Effector CD4-positive, alpha-beta T cell (primary cell): ENCODE measurements at places on chromosomes 1 and 21.

DNA sequence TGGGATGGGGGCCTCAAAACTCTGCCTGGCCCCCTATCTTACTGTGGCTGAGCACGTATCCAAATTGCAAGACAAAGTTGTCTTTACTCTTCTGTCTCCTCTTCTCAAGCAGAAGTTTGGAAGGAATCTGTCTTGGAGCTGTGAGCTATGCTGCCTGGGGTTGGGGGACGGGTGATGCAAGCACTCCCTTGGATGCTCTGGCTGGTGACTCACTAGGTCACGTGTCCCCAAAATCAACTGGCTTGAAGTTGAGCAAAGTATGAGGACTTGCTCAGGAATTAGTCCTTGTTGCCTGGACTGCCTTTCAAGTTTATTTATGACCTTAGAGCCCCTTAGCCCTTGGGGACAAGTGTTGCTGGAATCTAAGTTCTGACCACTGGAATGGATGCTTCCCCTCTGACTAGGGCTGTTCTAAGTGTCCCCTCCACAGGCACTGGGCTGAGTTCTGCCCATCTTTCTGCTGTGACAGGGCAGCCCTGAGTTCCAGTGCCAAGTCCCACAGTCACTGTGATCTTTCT is 269.5 kb downstream of the HHAT start:
- no peak for DNase-seq

GRCh38 chr1:171984850-171985485 is 143.7 kb downstream of the DNM3 start:
- DNase-seq, result no peak

- no peak for DNase-seq
These were observed 40.4 kb downstream of the BACE2 start for GRCh38 chr21:41208376-41208763.

DNA sequence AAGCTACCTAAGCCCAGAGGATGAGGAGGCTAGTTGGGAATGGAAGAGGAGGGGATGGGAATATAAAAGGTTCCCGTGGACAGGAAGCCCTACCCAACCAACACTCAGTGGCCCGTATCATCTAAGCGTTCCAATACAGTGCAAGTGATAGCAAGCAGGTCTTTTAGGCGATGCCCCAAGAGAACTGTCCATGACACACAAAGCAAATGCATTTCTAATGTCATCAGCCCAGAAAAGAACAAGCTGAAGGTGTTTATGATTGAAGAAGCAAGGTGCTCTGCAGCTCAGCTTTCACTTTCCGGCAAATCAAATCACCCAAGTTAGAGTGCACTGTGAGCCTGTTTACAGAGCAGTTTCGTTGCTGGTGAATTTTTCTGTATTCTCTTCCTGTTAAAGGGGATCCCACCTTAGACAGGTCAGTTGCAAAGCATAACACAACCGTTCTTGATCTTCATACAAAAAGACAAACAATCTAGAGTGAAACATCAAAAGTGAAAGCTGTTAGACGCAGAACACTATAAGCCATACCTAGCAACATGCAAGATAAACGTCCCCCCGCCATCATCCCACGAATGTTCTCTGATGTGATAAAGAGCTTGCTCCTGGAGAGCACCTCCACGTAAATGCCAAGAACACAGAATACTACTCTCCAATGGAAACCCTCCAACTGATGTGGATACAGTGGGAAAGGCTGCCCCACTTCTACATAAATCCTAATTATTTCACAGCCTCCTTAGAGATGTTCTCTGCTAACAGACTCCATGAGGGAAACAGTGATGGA is 54.0 kb downstream of the PGBD5 start:
- no peak for DNase-seq

DNA sequence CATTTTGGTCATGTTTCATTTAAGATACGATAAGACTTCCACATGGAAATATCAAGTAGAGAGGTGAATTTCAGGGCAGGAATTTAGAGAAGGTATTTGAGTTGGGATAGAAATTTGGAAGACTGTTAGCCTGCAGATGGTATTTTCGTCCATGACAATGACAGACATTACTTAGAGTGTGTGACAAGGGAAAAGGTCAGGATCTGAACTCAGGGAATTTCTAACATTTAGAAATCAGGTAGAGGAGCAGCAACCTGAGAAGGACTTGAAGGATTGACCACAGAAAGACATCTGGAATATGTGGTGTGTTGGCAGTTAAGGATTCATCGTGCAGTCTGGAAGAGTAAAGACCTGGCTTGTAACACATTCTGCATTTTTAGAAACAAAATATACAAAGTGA is 57.9 kb downstream of the RABGAP1L start:
- no peak for DNase-seq

GRCh38 chr1:100441651-100442050 is 89.3 kb downstream of the CDC14A start:
- no peak for DNase-seq
